ENCODE measurements at places on chromosomes 13 and 19. TPM values are rescaled to one million over a fixed set of nuclear protein-coding genes. Genes with fewer than 3 reads are reported as not detected.

DNA sequence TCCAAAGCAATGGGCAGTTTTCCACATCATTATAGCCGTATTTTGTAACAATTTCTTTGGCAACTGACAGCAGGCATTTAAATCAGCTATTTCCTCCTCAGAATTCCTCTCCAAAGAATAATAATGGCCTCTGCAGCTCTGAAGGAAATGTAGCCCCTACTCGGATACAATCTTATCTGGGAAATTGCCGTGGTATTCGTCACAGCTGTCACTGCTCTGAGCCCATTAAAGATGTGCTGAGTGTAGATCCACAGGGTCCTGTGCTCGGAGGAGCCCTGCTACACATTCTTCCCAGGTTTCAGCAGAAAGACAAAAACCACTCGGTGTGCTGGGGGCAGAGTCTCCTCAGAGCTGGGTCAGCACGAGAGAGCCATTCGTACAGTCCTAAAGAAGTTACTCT is 33.1 kb downstream of the MZT1 start:
- no peak for DNase-seq
- H3K36me3 ChIP-seq = peaks cover 3% of the 10 kb centered on the region
- H3K27ac ChIP-seq = peak overlapping the region; percentile 15
- H3K4me1 ChIP-seq = peaks cover 24% of the 10 kb centered on the region
- H3K4me3 ChIP-seq = no peak overlapping the region

- peaks cover 49% of the 10 kb centered on the region for H3K4me1 ChIP-seq
- H3K36me3 ChIP-seq = peaks cover 6% of the 10 kb centered on the region
- H3K27ac ChIP-seq = peak overlapping the region; percentile 95
- DNase-seq = no peak
- peaks cover 6% of the 10 kb centered on the region for H3K27me3 ChIP-seq
- peak overlapping the region; percentile 15 for H3K4me3 ChIP-seq
Measured at GRCh38 chr19:41323430-41324125, 13.6 kb downstream of the CCDC97 start.

DNA sequence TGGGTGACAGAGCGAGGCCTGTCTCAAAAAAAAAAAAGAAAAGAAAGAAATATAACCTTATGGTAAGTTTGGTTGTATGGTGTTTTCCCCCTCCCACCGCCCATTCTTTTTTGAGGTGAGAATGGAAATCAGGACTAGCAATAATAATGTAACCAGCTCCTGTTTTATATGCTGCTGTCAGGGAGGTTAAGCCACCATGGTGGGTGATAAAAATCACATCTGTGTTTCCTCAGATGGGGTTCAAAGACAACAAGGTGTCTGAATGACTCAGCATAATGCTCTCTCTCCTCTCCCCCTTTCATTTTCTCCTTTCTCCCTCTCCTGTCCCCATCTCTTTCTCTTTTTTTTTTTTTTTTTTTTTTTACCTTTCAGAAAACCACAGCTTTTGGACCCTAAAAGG is 28.3 kb upstream of the GARRE1 start:
- H3K4me1 ChIP-seq = no peaks in the 10 kb centered on the region
- no peak overlapping the region for H3K4me3 ChIP-seq
- H3K36me3 ChIP-seq = peaks cover 40% of the 10 kb centered on the region
- no peak for DNase-seq
- H3K27ac ChIP-seq = no peak overlapping the region

Gene ZNF112
- 13.6 TPM for total RNA-seq

- peaks cover 4% of the 10 kb centered on the region for H3K27me3 ChIP-seq
- no peak overlapping the region for H3K4me3 ChIP-seq
Measured at GRCh38 chr19:51251468-51251820, 564 bp downstream of the SIGLECL1 start.

Gene PRODH2
- total RNA-seq = not detected

- no peak overlapping the region for H3K4me3 ChIP-seq
- no peaks in the 10 kb centered on the region for H3K27me3 ChIP-seq
- DNase-seq = no peak
- no peak overlapping the region for H3K27ac ChIP-seq
Measured at GRCh38 chr13:33109801-33110200, 93.6 kb downstream of the KL start.

GRCh38 chr13:110808138-110808537 is 94.6 kb downstream of the ING1 start:
- no peak overlapping the region for H3K4me3 ChIP-seq
- no peaks in the 10 kb centered on the region for H3K36me3 ChIP-seq
- no peak for DNase-seq

GRCh38 chr13:97435323-97435722 is 1.4 kb downstream of the RAP2A start:
- no peaks in the 10 kb centered on the region for H3K27me3 ChIP-seq
- peaks cover 39% of the 10 kb centered on the region for H3K4me1 ChIP-seq
- H3K27ac ChIP-seq = peak overlapping the region; percentile 94
- H3K4me3 ChIP-seq = peak overlapping the region; percentile 92

Gene ARL11
- 0.20 TPM for total RNA-seq

- DNase-seq = no peak
- peaks cover 11% of the 10 kb centered on the region for H3K36me3 ChIP-seq
- H3K27me3 ChIP-seq = no peaks in the 10 kb centered on the region
- no peaks in the 10 kb centered on the region for H3K4me1 ChIP-seq
- no peak overlapping the region for H3K27ac ChIP-seq
Measured at GRCh38 chr19:5025027-5025426, 56.1 kb downstream of the KDM4B start.

GRCh38 chr13:27289011-27289665 is 18.5 kb downstream of the RASL11A start:
- H3K4me1 ChIP-seq = peaks cover 5% of the 10 kb centered on the region
- H3K4me3 ChIP-seq = no peak overlapping the region
- no peak overlapping the region for H3K27ac ChIP-seq
- peaks cover 14% of the 10 kb centered on the region for H3K27me3 ChIP-seq
- no peak for DNase-seq
- no peaks in the 10 kb centered on the region for H3K36me3 ChIP-seq

DNA sequence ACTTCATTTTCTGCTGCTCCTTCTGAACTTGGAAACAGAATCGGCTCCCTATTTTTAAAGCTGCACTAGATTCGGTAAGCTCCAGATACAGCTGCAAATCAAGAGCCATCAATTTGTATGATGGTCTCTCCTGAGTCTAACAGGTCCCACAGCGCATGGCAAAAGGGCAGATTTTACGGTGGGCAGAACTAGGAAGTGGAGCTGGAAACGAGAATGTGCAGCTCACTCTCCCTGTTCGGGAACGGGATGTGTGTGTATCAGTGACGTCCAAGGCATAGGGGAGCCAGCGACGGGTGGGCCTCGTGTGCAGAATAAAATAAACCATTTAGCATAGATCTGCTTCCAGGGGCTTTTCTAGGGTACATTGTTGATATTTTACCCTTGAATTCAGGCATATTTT is 74.2 kb downstream of the COL4A1 start:
- DNase-seq = no peak
- peaks cover 10% of the 10 kb centered on the region for H3K4me1 ChIP-seq
- peaks cover 5% of the 10 kb centered on the region for H3K36me3 ChIP-seq
- H3K4me3 ChIP-seq = no peak overlapping the region
- no peak overlapping the region for H3K27ac ChIP-seq

Gene SIGLECL1
- total RNA-seq = not detected

DNA sequence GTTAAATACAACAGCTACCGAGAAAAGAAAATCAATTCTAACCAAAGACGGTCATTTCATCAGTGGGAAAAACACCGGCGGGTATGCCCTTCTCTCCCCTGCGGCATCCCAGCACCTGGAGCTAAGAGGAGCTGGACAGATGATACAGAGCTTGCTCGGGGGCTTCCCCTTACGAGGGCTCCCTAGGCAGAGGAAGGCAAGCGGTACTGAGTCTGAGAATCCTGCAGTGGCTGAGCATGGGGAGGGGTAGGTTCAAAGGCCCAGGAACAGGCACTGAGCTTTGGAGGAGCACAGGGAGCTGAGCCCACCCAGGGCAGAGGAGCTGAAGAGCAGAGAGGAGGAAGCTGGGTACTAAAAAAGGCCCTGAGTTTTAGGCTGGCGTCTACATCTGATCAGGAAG is 12.7 kb downstream of the STK24 start:
- H3K27me3 ChIP-seq = no peaks in the 10 kb centered on the region
- peak overlapping the region; percentile 76 for H3K27ac ChIP-seq
- peaks cover 48% of the 10 kb centered on the region for H3K4me1 ChIP-seq
- no peak for DNase-seq

Gene SHD
- total RNA-seq = 4.8 TPM

- H3K36me3 ChIP-seq = no peaks in the 10 kb centered on the region
- H3K27me3 ChIP-seq = no peaks in the 10 kb centered on the region
- no peak overlapping the region for H3K4me3 ChIP-seq
- H3K27ac ChIP-seq = peak overlapping the region; percentile 15
Measured at GRCh38 chr13:34611671-34612070, 330.4 kb upstream of the NBEA start.

DNA sequence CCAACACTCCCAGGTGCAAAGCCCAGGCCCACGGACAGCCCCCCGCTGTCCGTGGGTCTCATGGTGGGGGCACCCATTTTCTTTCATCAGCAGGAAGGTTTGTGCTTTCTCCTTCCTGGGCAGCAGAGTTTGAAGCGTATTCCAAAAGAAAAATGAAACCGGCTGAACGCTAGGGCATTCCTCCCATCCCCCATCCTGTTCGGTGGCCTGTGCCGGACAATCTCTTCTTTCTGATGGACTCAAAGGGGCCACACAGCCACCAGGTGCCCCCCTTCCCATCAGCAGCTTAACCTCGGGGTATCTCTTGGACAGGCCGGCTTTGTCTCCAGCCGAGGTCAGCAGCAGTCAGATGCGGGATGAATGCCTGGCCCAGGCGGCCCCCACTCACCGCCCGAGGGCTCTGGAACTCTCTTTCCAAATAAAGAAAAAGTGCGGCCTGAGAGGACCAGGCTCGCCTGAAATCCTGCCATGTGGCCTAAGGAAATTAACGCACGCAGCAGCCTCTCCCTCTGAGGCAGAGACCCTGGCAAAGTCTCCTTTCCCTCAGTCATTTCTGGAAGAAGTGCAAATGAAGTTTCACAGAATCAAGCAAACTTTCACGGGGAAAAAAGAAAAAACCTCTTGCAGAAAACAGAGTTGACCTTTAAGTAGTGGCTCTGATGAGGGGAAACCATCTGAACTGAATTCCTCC is 67.8 kb downstream of the RASA3 start:
- DNase-seq = no peak
- peaks cover 45% of the 10 kb centered on the region for H3K4me1 ChIP-seq
- H3K27me3 ChIP-seq = no peaks in the 10 kb centered on the region
- H3K4me3 ChIP-seq = peak overlapping the region; percentile 58
- peak overlapping the region; percentile 97 for H3K27ac ChIP-seq

GRCh38 chr19:10113964-10114650 is 2.6 kb downstream of the P2RY11 start:
- peaks cover 4% of the 10 kb centered on the region for H3K4me1 ChIP-seq
- DNase-seq = no peak
- H3K27ac ChIP-seq = no peak overlapping the region
- H3K36me3 ChIP-seq = peaks cover 21% of the 10 kb centered on the region

DNA sequence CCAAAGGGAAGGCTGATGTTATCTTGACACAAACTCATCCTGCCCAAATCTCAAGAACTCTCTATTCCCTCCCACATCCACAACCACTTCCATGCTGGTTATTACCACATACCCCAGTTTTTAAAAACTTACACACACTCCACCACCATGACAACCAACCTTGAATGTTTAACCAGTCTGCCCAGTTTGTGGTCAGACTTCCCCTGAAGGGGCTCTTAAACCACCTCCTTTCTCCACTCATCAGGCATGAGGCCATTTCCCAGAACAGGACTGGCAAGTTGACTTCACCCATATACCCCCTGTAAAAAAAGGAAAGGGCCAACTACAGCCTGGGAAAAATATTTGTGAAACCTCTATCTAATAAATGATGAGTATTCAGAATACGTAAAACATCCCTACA is 12.4 kb upstream of the ZSCAN4 start:
- no peak for DNase-seq
- no peaks in the 10 kb centered on the region for H3K4me1 ChIP-seq
- H3K27me3 ChIP-seq = peaks cover 38% of the 10 kb centered on the region
- no peak overlapping the region for H3K27ac ChIP-seq

- DNase-seq = no peak
- no peak overlapping the region for H3K4me3 ChIP-seq
- no peak overlapping the region for H3K27ac ChIP-seq
- H3K36me3 ChIP-seq = peaks cover 2% of the 10 kb centered on the region
- no peaks in the 10 kb centered on the region for H3K27me3 ChIP-seq
- H3K4me1 ChIP-seq = peaks cover 17% of the 10 kb centered on the region
Measured at GRCh38 chr13:39385621-39386231, 217.3 kb downstream of the LHFPL6 start.

DNA sequence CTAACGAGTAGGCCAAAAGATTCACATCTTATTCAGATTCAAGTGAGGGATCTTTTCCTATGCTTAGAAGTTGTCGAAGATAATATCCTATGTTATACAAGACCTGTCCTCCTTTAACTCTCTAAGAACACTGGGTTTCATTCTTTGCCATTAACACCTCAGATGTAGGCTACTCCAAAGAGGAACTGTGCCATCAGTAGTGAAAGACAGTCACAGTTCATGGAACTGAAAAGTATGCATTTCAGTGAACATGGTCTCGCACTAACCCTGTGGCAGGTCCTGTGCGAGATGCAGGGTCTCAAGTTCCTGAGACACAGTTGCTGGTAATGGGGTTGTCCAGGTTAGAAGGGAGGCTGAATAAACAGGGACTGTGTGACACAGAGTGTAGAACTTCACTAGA is 4.1 kb downstream of the LGALS16 start:
- H3K4me1 ChIP-seq = no peaks in the 10 kb centered on the region
- H3K4me3 ChIP-seq = no peak overlapping the region
- no peak overlapping the region for H3K27ac ChIP-seq
- H3K36me3 ChIP-seq = no peaks in the 10 kb centered on the region
- no peak for DNase-seq

GRCh38 chr19:33904681-33905080 is 108.0 kb downstream of the KCTD15 start:
- H3K4me1 ChIP-seq = peaks cover 10% of the 10 kb centered on the region
- no peak for DNase-seq
- no peak overlapping the region for H3K27ac ChIP-seq
- no peaks in the 10 kb centered on the region for H3K36me3 ChIP-seq
- H3K27me3 ChIP-seq = peaks cover 31% of the 10 kb centered on the region

GRCh38 chr13:79374578-79374977 is 31.5 kb downstream of the RBM26 start:
- no peak overlapping the region for H3K27ac ChIP-seq
- no peaks in the 10 kb centered on the region for H3K27me3 ChIP-seq
- no peak overlapping the region for H3K4me3 ChIP-seq
- DNase-seq = no peak

GRCh38 chr13:40578055-40578454 is 88.4 kb downstream of the FOXO1 start:
- peaks cover 21% of the 10 kb centered on the region for H3K4me1 ChIP-seq
- DNase-seq = no peak

Gene KDELR1
- 260 TPM for total RNA-seq

DNA sequence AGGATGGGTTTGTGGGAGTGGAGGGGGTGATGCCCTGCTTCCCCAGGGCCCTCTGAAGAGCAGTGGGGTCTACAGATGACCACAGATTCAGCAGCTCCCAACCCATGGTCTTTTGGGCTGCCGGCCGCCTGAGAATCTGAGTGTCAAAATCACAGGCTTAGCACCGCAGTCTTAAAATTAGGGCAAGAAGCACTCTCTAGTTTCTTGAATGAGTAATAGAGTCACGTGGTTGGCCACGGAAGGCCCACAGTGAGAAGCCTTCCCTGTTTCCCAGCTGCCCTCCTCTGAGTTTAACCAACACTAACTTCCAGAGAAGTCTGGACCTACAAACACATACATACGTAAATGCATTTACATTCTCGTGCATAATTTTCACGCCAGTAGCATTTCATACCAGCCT is 5.2 kb downstream of the PRMT1 start:
- no peak for DNase-seq
- H3K4me3 ChIP-seq = no peak overlapping the region
- no peak overlapping the region for H3K27ac ChIP-seq
- H3K27me3 ChIP-seq = no peaks in the 10 kb centered on the region
- peaks cover 17% of the 10 kb centered on the region for H3K36me3 ChIP-seq

Data from mesothelial cell of epicardium (in vitro differentiated cells).